ENCODE measurements at places on chromosomes 12 and 14.
A peak's percentile ranks its signal among the peaks of the same experiment; 100 is the strongest.

GRCh38 chr14:104509673-104510072 lies 69.9 kb upstream of the C14orf180 start:
- DNase-seq, result no peak

DNA sequence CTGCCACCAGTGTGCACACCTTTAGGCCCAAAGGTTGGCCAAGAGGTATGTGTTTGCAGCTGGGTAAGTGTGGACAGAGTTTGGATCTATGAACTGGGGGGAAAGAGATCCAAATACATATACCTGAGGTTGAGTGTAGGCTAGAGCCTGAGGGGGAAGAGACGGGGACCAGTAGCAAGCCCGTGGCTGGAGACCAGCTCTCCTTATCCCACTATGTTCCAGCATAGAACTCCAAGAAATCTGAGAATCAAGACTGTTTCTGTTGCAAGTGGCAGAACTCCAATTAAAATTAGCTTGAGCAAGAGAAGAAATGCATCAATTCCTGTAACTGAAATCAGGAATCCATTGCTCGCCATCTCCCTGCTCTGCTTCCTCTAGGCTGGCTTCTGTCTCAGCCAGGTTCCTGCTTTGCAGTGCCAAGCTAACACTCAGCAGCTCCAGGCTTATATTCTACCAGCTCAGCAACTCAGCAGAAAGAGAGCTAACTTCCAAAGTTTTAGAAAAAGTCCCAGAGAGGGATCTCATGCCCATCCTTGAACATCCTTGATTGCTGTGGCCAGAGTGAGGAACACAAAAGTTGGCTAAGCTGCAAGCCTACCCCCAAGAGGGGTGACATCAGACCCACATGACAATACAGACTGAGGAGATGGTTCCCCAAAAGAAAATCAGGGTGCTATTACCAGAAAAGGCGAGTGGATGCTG lies 1.5 kb upstream of the PCK2 start:
- no peak for DNase-seq

DNA sequence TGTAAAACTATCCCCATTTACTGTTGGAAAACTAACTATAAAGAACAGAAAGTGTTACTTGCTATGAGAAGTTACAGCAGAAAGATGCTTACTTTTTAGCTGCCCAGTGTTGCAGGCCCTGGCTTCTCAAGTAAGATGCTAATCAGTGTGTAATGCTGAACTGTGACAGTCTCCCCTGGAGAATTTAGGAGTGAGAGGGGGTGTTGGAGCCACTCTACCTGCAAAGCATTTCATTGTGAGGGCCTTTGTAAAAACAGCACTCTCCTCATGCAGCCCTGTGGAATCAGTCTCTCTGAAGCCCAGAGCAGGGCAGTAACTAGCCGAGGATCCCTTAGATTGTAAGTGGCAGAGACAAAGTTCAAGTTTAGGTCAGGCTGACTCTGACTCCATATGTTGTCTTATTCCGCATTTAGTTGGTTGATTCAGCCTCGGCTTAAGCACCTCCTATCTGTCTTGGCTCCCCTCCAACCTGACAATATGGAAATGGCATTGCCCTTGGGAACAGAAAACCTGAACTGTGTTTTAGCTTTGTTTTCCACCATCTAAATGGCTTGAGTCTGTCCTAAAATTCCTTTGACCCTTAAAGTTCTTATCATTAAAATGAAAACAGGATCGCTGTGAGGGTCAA lies 141.3 kb downstream of the PRKCH start:
- DNase-seq, result no peak

DNA sequence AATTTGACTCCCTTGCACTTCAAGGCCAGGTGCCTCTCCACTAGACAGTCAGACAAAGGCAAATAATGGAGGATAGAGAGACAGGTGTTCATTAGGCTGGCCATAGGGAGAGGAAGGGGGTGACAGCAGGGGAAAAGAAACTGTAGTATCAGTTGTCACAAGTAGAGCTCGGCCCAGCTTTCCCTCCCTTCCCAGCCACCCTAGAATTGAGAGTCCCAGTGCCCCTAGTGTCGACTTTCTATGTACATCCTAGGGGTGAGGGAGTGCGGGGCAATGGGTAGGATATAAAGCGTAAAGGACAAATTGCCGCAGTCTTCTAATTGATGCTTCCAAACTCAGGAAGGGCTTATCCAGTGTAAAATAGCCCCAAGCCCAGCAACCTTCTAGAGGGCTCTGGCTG lies 39.0 kb downstream of the BAZ2A start:
- no peak for DNase-seq

DNA sequence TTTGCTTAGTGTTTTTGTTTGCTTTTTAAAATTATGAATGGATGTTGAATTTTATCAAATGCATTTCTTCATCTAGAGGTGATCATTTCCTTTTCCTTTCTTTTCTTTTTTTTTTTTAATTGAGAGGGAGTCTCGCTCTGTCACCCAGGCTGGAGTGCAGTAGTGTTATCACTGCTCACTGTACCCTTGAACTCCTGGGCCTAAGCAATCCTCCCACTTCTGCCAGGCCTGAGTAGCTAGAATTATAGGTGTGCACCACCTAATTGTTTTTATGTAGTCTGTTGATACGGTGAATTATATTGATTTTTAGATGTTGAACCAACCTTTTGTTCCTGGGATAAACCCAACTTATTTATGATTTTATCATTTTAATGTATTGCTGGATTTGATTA lies 1.5 kb upstream of the CDKL1 start:
- no peak for DNase-seq

- peak; percentile 45 for DNase-seq
These were observed at the start of gene DTX3 for GRCh38 chr12:57604454-57604991. Gene DTX3, plus strand, starts transcription at chr12:57604824. Its CDS starts 1,694 bp downstream, at chr12:57606518.

GRCh38 chr12:77102691-77103090 lies 37.3 kb upstream of the E2F7 start:
- DNase-seq, result no peak

DNA sequence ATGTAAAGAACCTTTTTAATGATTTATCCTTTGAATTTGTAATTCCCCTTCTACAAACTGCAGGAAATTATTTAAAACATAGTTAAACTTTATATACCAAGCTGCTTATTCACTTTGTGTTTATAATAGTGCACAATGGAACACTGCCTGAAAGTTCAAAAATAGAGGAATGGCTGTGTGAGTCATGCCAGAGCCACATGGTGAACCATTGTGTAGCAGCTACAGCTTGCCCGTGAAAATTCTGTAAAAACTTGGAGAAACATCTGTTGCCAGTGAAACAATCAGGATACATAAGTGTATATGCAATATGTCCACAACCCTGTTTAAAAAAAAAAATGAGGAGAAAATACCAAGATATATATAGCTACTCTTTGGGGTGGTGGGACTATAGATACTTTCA lies 59.5 kb downstream of the VEZT start:
- DNase-seq, result no peak

DNA sequence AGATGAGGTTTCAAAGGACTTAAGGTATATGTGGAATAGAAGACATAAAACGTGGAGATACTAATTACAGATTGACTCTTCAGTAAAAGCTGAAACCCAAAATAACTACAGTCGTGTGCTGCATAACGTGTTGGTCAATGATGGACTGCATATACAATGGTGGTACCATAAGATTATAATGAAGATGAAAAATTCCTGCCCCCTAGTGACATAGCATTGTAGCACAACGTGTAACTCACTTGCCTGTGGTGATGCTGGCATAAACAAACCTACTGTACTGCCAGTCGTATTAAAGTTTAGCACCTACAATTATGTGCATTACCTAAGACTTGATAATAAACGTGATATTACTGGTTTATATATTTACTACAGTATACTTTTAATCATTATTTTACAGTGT lies 150.3 kb downstream of the LRRK2 start:
- no peak for DNase-seq

DNA sequence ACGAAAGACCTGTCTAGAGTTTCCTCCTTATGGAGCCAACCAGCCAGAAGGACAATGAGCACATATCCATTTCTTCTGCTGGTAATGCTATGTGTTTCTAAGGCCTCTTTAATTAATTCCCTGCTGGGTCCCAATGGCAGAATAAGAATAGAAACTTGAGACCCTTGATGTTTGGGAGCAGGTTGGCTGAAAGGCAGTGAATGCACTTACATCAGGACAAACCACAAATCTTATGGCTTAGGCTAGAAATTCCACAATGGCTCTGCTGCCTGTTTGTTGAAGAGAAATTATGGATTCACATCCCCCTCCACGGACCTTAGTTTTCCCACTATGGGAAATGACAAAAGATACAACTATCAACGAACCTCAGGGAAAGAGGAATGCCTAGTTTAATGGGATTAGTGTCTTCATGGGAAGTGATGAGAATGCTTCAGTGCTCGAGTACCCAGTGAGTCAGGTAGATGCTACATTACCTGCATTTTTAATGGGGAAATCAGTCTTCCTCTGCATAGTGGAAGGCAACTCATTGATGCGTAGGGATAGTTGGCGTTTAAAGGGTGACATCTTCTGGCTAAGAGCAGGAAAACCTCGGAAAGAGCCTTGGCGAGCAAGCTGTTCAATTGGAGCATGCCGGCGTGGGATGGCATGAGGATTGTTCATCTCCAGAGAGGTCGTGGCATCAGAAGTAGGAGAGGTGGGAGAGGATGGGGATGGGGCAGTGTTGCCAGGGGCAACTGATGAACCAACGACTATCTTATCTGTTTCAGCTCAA lies 46.5 kb downstream of the PAPLN start:
- DNase-seq, result no peak

DNA sequence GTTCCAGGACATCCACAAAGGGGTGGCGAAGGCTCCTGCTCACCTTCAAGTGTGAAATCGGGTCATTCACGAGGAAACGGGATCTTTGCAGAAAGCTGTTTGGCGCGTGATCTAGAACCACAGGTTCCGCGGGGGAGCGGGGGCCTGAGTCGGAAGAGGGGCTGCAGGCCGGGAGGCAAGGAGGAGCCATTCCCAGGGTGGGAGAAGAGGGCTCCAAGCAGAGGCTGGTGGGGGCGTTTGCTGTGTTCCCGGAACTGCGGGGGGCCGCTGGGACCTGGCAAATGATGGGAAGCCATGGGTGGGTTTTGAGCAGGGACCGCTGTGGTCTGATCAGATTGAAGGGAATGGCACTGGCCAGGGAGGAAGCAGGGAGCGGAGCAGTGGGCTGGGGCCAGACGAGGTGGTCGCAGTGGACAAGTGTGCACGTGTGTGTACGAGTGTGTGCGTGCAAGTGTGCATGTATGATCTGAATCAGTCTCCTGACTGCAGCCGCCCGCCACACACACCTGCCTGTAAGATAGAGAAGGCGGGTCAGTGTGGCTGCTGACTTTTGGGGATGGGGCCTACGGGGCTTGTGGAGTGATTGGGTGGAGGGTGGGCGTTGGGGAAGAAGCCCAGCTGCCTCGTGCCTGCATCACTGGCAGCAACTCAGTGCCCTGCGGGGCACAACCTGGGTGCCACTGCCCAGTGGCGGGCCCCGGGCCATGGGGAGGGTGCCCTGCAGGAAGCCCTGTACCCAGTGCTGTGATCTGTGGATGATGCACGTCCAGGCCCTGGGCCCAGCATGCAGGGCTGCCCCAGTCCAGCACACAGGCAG lies 141.9 kb downstream of the KIF26A start:
- DNase-seq, result no peak

DNA sequence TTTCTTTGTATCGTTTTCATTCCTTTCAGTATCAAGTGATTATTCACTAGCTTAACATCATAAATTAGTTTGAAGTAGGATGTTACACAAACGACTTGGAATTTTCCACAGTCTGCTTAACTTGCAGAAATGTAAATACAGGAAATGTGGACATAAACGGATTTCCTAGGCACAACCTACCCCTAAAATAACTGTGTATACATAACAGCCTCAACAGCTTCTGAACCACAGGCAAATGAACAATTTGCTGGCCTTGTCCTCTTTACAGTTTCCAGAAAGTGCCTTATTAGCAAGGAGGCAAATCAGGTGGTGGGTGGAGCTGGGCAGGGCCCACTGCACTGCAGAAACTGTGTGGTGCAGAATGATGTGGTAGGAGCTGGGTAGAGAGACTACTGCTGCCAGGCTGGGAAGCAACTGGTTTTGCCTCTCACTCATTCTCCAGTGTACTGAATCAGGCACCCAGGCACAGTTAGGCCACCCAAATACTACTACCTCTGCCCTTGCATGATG lies 14.1 kb downstream of the DRAM1 start:
- no peak for DNase-seq

GRCh38 chr14:105071326-105071725 lies 6.1 kb upstream of the GPR132 start:
- no peak for DNase-seq

GRCh38 chr12:113369391-113369985 lies 11.1 kb downstream of the PLBD2 start:
- DNase-seq, result no peak

DNA sequence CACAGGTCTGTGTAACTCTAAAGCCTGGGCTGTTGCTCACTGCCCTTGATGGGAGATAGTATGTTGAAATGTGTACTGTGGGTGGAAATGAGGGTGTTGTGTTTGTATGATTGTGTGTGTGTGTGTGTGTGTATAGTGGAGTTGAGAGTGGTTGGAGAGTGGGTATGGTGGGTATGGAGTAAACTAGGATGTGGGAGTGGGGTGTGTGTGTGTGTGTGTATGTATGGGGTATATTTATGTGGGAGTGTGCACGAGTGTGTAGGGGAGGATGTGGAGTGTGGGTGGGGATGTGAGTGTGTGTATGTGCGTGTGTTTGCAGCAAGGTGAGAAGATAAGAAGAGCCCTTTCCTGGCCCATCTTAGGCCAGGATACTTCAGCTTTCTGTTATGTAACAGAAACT lies 22.3 kb downstream of the RPH3A start:
- no peak for DNase-seq

DNA sequence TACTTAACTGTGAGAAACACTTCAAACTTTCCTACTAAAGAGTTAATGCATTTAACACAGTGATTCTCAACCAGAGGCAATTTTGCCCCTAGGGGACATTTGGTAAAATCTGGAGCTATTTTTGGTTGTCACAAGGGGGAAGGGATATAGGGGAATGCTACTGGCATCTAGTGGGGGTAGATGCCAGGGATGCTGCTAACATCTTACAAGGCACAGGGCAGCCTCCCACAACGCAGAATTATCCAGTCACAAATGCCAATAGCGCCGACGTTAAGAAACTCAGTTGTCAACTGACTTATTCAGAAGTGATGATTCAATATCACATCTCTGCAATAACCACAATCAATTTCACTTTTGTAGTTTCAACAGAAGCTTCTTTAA lies 2.0 kb downstream of the EEA1 start:
- peak; percentile 53 for DNase-seq

GRCh38 chr14:69346710-69347109 lies 51.4 kb downstream of the ERH start:
- DNase-seq, result no peak

- DNase-seq, result no peak
These were observed 123.3 kb upstream of the MED13L start for GRCh38 chr12:116400636-116401372.

DNA sequence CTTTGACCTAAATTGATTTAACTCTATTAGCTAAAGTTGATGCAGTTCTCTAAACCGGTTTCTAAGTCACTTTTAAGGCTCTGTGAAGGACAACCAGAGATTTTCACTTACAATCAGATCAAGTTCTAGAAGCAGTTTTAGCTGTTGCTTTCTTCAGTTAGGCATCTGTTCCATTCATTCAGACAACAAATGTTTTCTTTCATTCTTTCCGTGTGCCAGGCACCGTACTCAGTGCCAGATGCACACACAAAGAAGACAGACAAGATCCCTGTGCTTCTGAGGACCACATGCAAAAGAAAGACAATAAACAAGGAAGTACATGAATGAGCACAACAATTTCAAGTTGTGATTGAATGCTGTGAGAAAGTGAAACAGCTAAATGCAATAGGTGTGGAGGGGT lies 11.1 kb upstream of the EGLN3 start:
- no peak for DNase-seq

Data from activated CD4-positive, alpha-beta T cell treated with anti-CD3 and anti-CD28 coated beads, Interleukin-2, amount 10 ng/mL, durations not matched to agents 7 days and 5 days (primary cell).